Osteocyte (in vitro differentiated cells): ENCODE measurements at places on chromosomes 3 and 15.
A peak's percentile ranks its signal among the peaks of the same experiment; 100 is the strongest.

GRCh38 chr3:47888986-47889757 lies 86.2 kb downstream of the DHX30 start:
- H3K27me3 ChIP-seq: no peaks in the 10 kb centered on the region
- H3K4me1 ChIP-seq: peaks cover 7% of the 10 kb centered on the region
- H3K4me3 ChIP-seq: no peak overlapping the region
- H3K36me3 ChIP-seq: peaks cover 41% of the 10 kb centered on the region

- peaks cover 47% of the 10 kb centered on the region for H3K4me1 ChIP-seq
- peak overlapping the region; percentile 71 for H3K27ac ChIP-seq
- no peak overlapping the region for H3K4me3 ChIP-seq
- no peak for DNase-seq
- H3K27me3 ChIP-seq: no peaks in the 10 kb centered on the region
Measured at GRCh38 chr3:73547427-73548248, 77.1 kb downstream of the PDZRN3 start.

GRCh38 chr3:4570840-4571621 lies 77.9 kb downstream of the ITPR1 start:
- H3K4me3 ChIP-seq: no peak overlapping the region
- no peaks in the 10 kb centered on the region for H3K27me3 ChIP-seq
- no peak overlapping the region for H3K27ac ChIP-seq
- DNase-seq: no peak
- H3K36me3 ChIP-seq: no peaks in the 10 kb centered on the region

DNA sequence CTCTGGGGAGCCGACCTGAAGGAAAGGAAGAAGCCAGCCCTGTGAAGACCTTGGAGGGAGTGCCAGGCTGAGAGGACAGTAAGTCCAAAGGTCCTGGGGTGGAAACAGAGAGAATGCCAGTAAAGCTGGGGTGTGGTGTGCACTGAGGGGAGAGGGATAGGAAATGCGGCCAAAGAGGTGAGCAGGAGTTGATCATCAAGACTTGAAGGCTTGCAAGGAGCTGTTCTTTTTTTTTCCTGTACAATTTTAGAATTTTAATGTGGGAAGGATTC lies 73.8 kb downstream of the SYNPR start:
- no peak for DNase-seq
- no peak overlapping the region for H3K27ac ChIP-seq
- no peak overlapping the region for H3K4me3 ChIP-seq
- no peaks in the 10 kb centered on the region for H3K36me3 ChIP-seq
- H3K4me1 ChIP-seq: no peaks in the 10 kb centered on the region
